ENCODE measurements at places on chromosomes 4 and X.

GRCh38 chrX:131895807-131896206 is 127.3 kb upstream of the STK26 start:
- no peak for DNase-seq

DNA sequence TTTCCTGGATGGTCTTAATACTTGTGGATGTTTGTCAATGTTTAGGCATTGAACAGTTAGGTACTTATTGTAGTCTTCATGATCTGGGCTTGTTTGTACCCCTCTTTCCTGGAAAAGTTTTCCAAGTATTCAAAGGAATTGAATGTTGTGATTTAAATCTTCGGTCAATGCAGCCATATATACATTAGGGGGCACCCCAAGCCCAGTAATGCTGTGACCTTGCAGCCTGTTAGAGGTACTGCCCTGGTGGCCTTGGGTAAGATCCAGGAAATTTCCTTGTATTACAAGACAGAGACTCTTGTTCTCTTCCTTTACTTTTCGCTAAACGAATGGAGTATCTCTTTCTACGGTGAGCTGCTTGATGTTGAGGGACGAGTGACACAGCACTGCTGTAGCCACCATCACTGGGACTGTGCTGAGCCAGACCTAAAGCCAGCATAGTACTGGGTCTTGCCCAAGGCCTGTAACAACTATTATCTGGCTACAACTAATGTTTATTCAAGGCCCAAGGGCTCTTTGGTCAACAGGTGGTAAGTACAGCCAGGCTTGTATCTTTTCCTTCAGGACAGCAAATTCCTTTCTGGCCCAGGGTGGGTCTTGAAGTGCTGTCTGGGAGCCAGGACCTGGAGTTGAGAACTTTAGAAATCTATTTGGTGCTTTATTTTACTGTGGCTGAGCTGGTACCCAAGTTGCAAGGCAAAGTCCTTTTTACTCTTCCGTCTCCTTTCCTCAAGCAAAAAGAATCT is 118.3 kb upstream of the ATOH1 start:
- DNase-seq, result no peak

- no peak for DNase-seq
These were observed 114.1 kb downstream of the MGST2 start for GRCh38 chr4:139779691-139780090.

- no peak for DNase-seq
These were observed 42.2 kb downstream of the SH2D1A start for GRCh38 chrX:124388562-124388961.

GRCh38 chr4:172073590-172073989 is 260.4 kb downstream of the GALNTL6 start:
- DNase-seq, result no peak

DNA sequence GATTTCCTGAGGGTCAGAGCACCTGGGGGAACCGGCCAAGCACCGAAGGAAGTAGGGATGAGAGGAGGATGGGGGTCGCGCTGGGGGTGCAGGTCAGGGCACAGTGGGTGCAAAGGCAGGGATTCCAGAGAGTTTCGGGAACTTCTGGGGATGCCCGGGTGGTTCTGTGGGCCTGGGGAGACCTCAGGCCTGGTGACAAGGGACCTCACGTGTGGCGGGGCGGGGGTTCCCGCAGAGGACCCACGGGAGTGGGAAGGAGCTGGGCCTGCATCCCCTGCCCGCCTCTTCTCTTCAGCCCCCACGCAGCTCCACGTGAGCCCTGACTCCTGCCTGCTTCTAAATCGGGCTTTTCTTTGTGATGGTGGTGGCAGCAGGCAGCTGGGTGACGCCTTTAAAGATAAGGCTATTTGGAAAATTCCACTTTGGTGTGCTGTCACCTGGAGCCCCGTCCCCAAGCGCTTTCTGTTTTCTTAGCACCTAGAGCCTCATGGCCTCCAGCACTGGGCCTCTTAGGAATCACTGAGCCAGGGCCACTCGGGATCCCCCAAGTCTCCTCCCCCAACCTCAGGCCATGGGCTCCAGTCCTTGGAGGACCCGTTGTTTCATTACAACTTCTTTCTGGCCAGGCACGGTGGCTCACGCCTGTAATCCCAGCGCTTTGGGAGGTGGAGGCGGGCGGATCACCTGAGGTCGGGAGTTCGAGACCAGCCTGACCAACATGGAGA is 7.1 kb upstream of the TBC1D14 start:
- DNase-seq, result no peak
